Stimulated activated CD8-positive, alpha-beta memory T cell treated with anti-CD3 and anti-CD28 coated beads, Interleukin-2, amount 100 ng/mL, for 1 hour (primary cell): ENCODE measurements at places on chromosomes 4 and X.

DNA sequence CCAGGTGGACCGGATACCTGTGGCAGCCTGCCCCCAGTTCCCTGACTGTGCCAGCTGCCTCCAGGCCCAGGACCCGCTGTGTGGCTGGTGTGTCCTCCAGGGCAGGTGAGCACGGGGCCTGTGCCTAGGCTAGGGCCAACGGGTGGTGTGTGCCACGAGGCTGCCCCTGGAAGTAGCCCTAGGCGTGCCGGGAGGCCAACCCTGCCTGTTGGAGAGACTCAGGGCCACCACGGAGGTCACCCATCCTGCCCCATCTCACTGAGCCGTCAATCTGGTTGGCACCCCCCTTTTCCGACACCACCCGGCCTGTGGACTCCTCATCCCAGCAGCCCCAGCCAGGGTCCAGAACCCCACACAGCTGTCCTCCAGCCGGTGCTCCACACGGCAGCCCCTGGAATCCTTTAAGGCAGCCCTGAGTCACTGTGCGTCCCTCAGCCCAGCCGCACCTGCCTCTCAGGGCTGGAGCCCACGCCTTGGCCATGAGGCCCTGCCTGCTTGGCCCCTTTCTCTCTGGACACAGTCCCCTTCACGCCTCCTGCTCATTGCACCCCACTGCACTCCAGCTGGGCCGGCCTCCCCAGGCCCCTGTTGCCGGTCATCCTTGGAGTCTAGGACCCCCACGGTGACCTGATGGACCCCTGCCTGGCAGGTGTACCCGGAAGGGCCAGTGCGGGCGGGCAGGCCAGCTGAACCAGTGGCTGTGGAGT, 5.3 kb downstream of the PLXNB3 start:
- no peak for DNase-seq

DNA sequence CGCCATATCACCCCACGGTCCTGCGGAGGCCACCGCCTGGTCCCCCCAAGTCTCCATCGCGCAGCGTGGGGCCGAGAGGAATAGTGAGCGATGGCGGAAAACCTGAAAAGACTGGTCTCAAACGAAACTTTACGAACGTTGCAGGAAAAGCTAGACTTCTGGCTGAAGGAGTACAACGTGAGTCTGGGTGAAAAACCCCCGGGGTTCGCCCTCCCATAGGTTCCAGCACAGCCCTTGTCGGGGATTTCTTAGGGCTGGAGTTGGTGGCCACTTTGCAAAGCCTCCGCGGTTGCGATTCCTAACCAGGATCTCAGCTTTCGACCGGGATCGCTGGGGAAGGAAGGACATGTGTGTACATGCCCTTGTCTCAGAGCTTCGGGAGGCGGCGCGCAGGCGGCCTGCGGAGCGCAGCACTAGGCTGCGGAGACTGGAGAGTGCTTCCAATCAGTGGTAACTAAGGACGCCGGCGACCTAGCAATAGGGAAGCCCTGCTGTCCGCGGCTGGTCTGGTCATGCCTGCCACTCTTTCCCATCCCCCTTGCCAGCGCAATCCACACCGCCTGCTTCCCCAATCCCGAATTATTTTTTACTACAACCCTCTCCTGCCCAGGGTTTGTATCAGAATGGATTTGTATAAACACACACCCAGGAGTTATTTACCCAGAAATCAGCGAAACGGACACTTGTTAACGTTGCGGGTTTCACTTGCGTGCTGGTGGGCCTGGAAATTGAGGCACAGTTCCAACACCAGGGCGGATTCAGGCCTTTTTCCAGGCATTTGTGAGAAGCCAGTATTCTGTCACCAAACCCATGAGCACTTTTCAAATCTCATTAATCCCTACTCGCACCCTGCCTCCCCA, 741 bp downstream of the SPATA18 start:
- no peak for DNase-seq

DNA sequence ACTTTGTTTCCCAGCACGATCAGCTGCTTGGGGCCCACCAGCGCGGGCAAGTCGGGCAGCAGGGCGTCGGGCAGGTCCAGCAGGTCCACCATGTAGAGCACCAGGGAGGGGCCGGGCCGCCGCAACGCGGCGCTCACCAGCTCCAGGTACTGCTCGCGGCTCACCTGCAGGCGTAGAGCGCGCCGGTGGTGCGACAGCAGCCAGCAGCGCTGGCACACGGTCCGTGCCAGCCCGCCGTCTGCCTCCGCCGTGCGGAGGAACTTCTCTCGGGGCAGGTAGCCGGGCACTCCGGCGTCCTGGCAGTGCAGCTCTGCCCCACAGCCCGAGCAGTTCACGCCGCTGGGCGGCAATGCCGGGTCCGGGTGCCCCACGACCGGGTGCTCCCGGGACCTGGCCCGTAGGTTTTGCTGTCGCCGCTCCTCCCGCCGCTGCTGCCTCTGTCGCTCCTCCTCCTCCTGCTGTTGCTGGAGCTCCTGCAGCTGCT, 527 bp downstream of the NOA1 start:
- DNase-seq = peak; percentile 24

DNA sequence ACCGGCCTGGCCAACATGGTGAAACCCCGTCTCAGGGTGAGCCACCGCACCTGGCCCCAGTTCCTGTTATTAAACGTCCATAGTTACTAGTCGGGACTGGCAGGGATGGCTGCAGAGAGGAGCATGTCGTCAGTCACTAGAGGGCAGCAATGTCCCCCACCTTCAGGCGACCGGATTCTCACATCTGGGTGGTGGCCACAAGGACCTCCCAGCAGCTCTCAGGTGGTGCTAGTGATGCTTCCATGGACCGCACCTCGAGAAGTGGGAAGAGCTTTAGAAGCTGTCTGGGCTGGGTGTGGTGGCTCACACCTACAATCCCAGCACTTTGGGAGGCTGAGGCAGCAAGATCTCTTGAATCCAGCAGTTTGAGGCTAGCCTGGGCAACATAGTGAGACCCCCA, 13.3 kb upstream of the IL3RA start:
- DNase-seq = peak; percentile 8

DNA sequence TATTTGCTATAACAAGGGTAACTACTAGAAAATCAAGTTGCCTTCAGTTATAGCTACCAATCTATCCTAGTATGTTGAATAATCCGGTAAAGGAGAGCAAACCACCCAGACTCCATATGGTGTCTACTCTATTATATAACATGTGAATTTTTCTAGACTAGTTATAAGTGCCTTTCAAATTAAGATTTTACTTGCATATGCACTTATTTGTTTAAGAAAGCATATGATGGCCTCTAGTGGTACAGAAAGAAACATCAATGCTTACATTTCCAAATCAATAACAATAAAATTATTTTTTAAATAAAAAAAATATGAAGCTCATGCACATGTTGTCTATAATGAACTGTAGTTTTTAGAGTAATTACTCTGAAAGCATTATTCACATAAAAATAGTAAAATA, 1516.4 kb upstream of the PABPC4L start:
- DNase-seq = no peak

- no peak for DNase-seq
Observed at GRCh38 chr4:55002431-55002830, 123.0 kb downstream of the KDR start.

DNA sequence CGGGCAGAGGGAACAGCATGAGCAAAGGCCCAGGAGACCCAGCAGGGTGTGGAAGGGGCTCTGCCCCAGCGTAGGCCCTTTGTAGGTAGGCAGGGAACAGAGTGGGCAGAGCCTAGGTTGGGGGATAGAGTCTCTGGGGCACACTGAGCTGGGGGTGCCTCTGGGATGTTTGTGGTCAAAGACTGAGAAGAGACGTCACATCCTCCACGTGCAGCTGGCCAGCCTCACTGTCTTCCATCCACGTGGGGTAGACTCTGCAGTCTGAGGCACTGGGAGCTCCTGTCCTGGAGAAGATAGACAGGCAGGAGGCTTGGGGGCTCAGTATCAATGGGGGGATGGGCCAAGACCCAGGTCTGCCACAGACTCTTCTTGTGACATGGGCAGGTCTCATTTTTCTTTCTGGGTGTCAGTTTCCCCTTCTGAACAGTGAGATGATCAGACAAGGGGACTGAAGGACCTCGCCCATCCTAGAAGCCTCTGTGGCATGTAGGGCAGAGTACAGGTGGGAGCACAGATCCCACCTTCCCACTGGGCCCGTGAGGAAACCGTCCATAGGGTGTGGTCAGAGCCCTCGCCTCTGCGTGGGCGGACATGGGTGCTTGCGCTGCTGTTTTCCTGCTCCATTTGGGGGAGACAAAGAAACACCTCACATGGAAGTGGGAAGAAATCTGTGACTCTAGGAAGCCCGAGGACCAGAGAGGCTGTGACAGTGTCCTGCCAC, 22.9 kb downstream of the WFS1 start:
- no peak for DNase-seq

- DNase-seq = no peak
Observed at GRCh38 chr4:103457566-103457965, 259.4 kb upstream of the CENPE start.

DNA sequence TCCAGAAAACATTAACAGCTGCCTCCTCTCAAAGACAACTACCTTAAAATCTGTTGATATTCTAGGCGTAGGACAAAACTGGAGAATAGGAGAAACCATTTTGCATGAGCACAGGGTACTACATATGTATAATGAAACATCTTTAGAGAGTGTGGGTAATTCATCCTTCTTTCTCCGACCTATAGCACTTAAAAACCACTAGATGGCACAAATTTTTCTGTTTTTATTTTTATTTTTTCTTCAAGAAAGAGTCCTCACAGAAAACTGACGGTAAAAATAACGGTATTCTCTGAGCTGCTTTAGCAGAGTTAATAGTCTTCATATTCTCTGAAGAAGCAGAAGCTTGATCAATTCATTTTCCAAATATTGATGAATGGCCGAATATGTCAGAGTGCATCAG, 14.6 kb downstream of the SMIM31 start:
- DNase-seq = no peak
